Stimulated activated CD8-positive, alpha-beta memory T cell treated with anti-CD3 and anti-CD28 coated beads, Interleukin-7, amount 100 ng/mL, for 1 hour (primary cell): ENCODE measurements at places on chromosomes 6 and 20.

GRCh38 chr20:58616411-58616810 lies 34.7 kb upstream of the STX16 start:
- DNase-seq: no peak

GRCh38 chr6:159979136-159979874 lies 10.4 kb downstream of the IGF2R start:
- peak; percentile 52 for DNase-seq

GRCh38 chr6:148313488-148313887 lies 29.1 kb upstream of the SASH1 start:
- no peak for DNase-seq

DNA sequence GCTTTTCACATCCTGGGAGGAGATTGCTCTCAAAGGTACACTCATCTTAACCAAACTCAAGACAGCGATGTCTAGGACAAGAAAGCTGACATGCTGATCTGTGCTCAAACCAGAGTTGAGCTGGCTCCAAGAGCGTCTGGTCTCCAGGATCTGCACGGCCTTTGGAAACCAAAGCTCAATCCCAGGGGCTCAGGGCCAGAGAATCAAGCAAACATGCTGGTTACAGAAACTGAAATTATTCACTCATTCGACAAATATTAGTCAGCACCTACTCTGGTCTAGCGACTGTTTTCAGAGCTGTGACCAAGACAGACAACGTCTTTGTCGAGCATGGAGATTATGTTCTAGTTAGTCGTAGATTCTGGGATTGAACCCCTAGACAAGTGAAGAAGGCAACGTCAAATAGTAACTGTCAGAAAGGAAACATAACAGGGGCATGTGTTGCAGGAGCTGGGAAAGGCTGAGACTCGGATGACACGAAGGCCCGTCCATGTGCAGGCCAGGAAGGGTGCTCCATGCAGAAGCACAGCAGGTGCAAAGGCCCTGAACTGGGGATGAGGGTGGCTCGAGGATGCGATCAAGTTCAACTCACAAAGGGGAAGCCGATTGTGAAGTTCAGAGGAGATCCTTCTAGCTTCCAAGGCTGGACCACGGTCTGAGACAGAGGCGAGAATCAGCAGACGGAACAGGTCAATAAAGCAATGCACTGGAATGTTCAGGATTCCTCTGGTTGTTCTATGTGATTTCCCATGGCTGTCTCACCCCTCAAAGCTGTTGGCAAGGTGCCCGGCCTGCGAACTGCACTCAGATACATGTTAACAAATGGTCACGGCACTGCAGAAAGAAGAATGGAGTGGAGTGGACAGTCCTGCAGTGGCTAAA lies 12.5 kb upstream of the PCK1 start:
- no peak for DNase-seq

DNA sequence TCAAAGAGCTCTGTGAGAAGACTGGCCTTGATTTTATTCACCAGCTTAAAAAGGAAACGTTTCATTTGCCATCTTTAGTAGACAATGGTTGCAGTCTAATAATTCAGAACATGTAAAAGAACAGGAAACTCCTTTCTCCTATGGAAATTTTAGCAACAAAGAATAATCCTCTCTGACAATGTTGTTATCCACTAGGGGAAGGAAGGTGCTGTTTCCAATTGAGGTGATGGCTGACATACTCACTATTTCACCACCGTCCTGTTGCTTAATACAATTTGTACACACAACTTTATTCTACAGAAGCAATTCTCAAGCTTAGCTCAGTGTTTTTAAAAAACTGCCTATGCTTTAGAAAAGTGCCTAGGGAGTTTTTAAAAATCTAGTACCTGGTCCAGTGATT lies 192.7 kb downstream of the ARHGAP18 start:
- no peak for DNase-seq

DNA sequence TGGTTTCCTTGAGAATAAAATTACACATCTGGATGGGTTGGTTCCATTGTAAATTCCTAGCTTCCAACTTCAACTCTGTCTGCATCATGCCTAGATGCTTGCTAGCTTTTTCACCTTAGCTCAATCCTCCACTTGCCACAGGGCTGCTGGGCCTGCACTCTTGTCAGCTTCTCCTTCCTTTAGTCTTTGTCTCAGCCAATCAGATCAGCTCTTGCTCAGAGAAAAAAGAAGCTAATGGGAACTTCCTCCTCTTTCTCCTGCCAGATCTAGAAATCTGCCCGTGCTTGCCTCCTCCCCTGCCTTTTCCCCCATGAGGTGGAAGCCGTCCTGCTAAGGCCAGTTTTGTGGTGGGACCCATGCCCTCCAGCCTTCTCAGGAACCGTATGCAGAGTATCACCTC lies 18.5 kb downstream of the RAE1 start:
- no peak for DNase-seq

DNA sequence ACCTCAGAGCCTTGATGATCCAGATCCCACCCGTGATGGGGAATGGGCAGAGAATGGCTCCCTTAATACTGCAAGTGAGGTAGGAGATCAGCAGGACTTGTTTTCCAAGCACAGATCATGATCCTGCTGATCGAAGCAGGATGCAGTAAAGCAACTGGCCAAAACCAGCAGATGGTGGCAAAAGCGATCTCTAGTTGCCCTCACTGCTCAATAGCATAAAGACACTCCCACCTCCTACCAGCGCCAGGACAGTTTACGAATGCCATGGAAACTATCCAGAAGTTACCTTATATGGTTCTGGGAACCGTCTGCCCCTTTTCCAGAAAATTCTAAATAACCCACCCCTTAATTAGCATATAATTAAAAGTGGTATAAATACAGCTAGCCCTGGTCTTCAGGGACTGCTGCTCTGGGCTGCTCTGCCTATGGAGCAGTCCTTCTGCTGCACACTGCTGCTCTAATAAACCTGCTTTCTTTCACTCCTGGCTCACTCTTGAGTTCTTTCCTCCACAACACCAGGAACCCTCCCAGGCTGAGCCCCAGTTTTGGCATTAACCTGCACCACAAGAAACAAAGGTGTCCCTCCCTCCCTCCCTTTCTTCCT lies 415.8 kb downstream of the PREX1 start:
- DNase-seq: no peak

DNA sequence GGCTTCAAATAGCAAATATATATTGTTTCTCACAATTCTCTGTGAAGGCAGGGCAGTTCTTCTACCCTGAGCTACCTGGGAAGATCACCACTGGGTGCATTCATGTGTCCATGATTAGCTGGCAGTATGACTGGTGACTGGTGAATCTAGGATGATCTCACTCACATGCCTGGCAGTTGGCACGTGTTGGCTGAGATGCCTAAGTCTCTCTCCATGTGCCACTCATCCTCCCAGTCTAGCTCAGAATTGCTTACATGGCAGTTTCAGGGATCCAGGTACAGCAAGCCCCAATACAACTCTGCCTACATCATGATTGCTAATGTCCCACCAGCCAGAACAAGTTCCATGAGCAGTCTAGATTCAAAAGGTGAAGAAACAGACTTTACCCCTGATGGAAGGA lies 346.8 kb upstream of the CNR1 start:
- DNase-seq: no peak

DNA sequence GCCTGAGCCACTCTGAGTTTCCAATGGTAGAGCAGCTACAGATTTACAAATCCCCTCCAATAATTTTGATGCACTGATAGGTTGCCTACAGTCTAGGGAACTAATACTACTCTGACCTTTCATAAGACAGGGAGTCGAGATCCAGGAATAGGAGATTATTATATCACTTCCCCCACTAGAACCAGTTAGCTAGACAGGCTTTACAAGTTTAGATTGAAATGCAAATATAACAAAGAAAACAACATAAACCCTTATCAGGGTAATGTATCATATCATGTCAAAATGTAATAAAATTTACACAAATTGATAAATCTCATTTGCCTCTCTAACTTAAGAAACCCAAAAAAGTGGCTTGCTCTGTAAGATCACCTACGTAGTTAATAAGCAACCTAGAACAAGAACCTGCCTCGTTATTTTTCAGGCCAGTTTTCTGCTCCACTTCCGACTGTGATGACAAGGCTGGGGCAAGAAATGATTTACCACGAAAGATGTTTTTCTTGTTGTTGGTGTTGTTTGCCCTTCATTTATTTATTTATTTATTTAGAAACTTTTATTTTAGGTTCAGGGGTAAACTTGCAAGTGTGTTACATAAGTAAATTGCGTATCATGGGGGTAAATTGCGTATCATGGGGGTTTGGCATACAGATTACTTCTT lies 504.2 kb upstream of the ID4 start:
- DNase-seq: no peak

DNA sequence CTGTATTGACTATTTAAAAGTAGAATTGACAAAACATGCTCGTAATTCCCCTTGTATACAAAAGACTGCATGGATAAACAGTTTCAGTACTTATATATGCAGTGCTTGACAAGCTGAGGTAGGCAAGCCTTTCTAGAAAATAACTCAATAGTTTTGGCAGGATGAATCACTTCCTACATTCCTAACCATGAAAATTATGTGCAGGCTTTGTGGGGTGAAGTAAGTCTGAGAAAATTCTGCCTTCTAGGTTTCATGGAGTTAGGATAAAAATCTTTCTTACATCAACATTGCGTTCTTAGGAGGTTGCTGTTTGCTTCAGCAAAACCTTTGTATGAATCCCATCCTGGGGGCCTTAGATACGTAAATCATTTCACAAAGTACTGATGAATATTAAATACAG lies 801.4 kb upstream of the EYS start:
- DNase-seq: no peak

DNA sequence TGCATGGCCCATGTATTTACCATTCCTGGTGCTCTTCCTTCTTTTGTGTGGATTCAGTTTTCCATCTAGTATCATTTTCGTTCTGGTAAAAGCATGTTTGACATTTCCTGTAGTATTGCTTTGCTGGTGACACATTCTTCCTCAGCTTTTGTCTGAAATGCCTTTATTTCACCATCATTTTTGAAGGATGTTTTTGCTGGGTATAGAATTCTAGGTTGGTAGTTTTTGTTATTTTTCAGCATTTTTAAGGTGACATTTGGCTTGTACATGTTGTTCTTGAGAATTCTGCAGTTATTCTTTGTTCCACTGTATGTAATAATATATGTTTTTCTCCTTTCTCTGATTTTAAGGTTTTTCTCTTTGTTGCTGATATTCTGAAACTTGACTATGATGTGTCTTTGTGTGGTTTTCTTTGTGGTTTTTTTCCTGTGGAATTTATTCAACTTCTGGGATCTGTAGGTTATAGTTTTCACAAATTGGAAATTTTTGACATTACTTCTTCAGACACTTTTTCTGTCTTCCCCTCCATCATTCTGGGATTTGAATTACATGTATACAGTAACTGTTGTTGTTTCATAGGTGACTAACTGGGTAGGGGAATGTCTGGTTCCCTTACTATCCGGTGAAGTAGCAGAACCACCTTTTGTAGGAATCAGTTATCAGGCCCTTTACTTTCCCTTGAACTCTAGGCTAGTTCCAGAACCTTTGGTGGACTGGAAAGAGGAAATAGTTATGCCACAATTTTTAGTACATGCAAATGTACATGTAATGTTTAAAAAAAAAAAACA lies 30.2 kb downstream of the SNX9 start:
- DNase-seq: no peak

DNA sequence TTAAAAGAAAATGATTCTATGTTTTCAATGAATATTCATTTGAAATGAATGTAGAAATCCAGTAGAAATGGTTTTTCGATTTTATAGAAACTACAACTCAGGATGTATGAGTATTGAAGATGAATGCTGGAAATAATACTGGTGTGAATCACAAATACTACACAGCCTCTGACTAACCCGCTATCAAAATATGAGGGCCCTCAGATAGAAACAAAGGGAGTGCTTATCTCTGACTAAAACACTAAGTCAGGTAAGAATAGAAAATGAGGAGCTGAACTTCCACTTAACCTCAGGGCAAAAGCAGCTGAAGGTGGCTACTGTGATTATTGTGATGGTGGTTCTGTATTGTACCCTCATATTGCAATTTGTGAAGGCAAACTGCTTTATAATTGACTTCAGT lies 220.9 kb upstream of the RNF217 start:
- no peak for DNase-seq

DNA sequence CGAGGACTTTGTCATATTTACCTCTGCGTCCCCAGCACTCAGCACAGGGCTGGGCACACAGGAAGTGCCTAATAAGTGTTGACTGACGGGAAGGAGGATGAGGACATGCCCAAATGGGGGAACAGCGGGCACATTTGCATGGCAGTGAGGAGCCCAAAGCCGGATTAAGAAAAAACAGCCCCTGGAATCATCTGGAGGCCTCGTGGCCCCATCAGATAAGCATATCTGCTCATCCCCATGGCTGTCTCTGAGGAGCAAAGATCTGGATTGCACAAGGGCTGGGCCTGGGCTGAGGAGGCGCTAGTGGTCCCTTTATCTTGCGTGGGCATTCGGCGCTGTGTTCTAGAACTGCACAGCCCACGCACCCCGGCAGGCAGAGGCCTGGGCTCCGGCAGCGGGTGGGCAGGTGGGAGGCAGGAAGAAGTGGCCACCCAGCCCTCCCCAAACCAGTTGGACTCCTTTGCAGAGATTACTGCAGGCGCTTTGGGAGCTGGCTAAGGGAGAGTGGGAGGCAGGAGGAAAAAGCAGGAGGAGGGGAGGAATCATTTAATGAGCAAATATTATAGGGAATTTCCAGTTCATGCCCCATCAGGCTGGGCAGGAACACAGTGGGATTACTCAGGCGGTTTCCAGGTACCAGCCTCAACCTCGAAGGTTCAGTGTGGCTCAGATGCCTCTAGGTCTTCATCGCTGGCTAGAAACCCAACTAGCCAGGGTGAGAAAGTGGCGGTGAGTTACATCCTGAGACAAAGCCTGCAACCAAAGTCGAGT lies 108.1 kb downstream of the CEBPB start:
- DNase-seq: no peak

DNA sequence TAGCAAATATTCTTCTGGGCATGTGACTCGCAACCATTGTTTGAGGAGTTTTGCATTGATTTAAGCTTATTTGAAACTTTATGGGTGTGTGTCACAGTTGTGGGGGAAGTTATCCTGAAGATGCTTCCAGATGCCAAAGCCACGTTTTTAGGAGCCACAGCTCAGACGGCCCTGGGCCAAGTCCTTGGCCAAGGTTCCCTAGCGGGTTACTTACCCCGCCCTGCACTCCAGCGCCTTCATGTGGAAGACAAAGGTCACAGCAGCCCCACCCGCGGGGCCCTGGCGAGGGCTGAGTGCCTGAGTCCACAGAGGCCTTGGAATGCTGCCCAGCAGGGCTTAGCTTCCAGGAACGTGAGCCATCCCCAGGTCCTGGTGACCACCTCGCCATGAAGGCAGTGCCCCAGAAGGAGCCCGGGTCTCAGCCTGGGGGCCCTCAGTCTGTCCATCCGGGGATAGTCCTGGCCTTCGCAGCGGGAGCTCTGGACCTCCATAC lies 308.3 kb downstream of the CDH4 start:
- DNase-seq: no peak

GRCh38 chr6:69343851-69344250 lies 453.0 kb downstream of the LMBRD1 start:
- no peak for DNase-seq

- no peak for DNase-seq
Observed at GRCh38 chr20:50335105-50335504, 144.5 kb downstream of the CEBPB start.
